ENCODE measurements at places on chromosomes 4 and X.

GRCh38 chr4:160956875-160957274 is 1206.9 kb downstream of the FSTL5 start:
- DNase-seq: no peak

DNA sequence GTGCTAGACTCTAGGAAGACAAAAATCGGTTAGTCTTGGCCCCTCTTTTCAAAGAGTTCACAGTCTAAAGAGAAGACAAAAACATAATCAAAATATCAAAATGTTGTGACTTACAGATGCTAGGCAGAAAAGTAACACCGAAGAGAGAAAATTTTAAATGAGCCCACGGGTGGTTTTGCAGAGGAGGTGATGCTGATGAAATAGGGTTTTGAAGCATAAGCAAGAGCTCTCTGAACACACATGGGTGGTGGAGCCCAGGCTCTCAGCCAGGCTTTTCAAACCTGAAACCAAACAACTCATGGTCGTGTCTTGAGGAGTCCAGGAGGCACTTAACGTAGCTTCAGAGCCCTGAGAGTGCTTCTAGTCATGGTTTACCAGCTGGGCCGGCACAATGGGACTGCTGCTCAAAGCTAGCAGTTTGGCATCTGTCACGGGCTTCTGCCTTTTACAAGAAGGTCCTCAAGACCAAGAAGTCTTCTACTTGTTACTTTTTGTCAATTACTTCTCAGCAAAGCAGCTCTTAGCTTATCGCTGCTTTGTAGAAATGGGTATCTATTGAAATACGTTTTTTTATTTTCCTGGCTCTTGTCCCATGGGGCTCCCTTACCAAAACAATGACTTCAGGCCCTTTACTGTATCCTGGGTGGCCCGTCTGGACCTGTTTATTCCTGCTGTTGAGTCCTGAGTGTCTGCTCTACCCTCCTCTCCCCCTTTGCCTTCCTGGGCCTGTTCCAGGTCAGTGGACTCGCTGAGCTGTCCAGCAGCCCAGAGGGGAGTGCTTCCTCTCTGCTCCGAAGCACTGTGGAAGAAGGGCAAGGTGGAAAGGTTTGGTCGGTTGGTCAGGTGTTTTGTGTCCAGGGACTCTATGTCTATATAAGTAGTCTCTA is 69.5 kb downstream of the TNIP2 start:
- DNase-seq: no peak

GRCh38 chr4:83197555-83198235 is 83.2 kb upstream of the PLAC8 start:
- DNase-seq: no peak

GRCh38 chr4:173411106-173411693 is 12.3 kb upstream of the SCRG1 start:
- DNase-seq: no peak

DNA sequence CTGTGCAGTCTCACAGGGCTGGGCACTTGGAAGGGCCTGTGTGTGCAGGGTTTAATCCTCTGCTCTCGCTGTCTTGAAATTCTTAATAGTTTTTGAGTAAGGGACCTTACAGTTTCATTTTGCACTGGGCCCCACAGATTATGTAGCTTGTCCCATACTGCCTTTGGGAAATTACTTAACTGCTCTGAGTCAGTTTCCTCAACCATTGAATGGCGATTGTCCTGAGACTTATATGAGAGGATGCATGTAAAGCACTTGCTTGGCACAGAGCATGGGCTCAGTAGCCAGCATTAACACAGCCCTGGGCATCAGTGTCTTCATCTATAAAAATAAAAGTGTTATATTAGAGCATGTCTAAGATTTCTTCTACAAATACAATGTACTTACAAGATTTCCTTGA is 55.8 kb downstream of the CLCN5 start:
- peak; percentile 21 for DNase-seq

DNA sequence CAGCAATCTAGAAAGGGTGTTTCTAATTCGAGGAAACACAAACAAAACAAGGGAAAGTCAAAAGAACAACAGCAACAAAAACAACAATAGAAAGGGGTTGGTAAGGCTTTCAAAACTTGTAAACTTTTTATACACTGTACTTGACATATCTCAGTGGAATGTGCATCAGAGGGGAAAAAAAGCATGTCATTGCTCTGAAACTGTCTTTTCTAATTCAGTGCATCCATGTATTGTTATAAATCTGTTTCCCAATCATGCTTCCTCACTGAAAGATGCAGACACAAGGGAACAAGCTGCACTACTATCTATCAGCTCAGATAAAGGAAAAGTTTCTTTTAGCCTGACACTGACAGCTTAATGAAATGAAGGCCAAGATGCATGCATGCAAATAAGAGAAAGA is 44.2 kb upstream of the PCDH18 start:
- no peak for DNase-seq

DNA sequence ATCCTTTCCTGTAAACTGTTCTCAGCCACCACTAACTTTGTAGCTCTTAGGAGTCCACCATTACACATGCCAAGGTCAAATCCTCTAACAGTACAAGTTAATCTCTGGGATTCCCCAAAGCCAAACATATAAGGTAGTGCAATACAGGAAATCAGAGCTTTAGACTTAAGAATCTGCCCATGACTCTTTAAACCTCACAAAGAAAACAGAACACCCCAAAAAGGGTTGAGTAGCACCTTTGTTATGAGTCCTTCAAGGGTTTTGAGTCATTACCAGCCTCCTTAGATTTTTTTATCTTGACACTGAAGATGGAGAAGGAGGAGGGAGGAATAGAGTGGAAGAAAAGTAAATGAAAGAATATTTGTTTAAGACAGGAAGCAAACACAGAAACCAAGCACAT is 243.9 kb upstream of the SPANXN1 start:
- DNase-seq: peak; percentile 72

DNA sequence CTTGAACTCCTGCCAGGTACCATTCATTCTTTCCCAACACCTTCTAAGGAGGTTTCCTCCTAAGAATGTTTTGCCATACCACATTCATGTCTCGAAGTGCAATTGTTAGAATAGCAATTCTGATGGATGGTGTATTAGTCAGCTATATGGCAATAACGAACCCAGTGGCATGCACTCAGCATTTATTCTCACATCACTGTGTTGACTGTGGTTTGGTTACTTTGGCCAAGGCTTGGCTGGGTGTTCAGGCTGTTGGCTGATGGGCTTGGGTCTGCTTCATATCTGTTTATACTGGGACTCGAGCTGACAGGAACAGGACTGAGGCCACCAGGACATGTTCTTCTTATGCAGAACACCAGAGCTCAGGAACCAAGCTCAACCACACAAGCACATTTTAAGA is 31.7 kb downstream of the PSAPL1 start:
- DNase-seq: no peak

DNA sequence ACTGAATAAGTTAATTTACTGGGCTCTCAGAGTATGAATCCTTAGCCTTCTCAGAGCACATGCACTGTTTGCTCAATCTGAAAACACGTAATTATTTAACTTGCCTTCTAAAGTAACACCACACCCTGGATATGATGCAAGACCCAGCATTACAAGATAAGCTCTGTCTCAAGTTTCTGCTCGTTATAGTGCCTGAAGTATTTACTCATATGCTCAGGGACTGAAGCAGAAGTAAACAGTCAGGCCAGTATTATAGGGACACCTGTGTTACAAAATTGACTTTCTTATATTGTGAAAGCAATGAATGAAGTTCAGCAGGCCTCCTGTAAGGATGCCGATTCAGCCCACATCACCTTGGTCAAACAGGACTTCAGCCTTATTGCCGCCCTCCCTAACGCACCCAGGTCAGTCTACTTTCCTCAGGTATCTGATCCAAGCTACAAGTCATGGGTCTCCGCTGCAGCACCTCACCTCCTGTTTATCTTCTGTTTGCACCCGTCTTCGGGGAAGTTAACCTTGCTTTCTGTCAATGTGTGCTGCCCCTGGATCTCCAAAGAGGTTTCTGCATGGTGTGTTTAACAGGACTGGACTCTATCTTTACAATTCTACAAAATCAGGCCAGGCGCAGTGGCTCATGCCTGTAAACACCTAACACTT is 42.8 kb upstream of the KLF3 start:
- peak; percentile 50 for DNase-seq

DNA sequence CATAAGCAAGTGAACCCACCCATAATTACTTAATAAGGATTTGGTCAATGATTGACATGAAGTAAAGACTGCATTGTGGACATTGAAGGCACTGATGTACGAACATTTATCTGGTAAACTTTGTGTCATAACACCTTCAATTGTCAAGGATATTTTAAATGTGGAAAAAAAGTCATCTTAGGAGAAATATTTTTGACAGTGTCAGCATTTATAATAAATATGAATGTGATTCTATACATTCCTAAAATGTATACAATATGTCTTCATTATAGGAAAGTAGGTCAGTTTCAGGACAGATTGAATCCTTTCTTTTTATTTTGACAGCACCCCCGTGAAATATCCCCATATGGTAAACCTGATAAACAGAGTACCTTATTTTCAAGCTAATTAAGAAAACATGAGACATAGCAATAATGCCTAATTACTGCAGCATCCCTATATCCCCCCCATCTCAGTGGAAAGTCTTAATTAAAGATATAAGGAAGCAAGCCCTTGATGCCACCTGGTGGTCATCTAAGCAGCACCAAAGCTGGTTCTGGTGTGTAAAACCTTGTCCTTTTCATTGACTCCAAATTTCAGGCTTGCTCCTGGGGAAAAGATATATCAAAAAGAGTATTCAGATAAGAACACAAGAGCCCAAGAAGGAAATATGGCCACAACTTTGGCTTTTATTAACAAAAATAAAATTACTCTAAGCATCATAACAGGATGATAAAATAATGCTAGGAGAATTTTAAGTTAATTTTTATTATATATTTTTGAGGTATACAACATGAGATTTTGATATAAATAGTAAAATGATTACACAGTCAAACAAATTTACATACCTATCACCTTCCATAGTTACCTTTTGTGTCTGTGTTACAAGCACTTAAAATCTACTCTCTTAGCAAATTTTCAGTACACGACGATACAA is 379.7 kb downstream of the TLL1 start:
- peak; percentile 31 for DNase-seq

- peak; percentile 74 for DNase-seq
Measured at GRCh38 chr4:88938138-88938537, 118.8 kb downstream of the FAM13A start.

GRCh38 chrX:2516623-2517022 is 15.8 kb upstream of the DHRSX start:
- no peak for DNase-seq

DNA sequence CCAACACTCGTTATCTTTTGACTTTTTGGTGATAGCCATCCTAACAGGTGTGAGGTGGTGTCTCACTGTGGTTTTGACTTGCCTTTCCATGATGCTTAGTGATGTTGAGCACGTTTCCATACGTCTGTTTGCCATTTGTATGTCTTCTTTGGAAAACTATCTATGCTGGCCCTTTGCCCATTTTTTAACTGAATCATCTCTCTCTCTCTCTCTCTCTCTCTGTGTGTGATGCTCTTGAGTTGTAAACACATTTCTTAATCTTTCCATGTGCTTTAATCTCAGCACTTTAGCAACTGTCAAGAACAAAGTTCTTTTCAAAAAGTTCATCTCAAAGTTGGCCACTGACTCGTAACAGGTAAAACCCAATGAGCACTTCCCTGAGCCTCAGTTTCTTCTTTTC is 10.5 kb downstream of the SORBS2 start:
- DNase-seq: no peak

GRCh38 chr4:86359944-86360478 is at the start of gene MAPK10:
TSS of gene MAPK10 (minus strand) at chr4:86360053.
- DNase-seq: peak; percentile 51

GRCh38 chr4:13159041-13159620 is 325.0 kb downstream of the RAB28 start:
- DNase-seq: peak; percentile 53

- DNase-seq: peak; percentile 77
Measured at GRCh38 chr4:89110986-89111832, at the start of gene TIGD2. TSS of gene TIGD2 (plus strand) at chr4:89111533. CDS start at chr4:89112975, 1,442 bp downstream.

GRCh38 chr4:143375326-143376073 is 38.8 kb downstream of the GAB1 start:
- no peak for DNase-seq

DNA sequence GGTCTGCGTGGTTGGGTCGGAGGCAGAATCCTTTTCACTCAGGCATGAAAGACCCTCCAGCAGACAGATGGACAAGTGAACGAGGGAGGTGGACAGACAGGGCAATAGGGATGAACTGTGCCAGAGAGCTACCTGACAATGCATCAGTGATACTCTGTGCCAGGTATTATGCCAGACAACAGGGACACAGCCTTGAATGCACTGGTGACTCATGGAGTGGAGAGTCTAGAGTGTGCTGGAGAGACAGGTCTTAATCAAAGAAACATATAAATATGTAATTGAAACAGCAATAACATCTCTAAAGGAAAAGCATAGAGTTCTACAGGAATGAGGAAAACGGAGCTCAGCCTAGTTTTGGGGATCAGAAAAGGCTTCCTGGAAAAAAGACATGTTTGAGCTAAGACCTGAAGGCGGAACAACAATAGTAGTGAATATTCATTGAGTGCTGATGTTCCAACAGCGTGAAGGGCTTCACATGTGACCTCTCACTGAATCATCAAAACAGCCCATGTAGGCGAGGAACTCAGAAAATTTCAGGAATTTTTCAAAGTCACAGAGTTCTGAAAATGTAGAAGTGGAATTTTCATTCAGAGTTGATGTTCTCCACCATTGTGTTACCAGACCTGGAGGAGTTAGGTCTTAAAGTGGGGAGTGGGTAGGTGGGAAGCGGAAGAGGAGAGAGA is 20.0 kb upstream of the FGFBP2 start:
- peak; percentile 24 for DNase-seq

GRCh38 chrX:148135738-148136137 is 154.6 kb downstream of the FMR1NB start:
- peak; percentile 27 for DNase-seq
